AG04450 (cell line): ENCODE measurements at places on chromosomes 6 and 20. TPM values are rescaled to one million over a fixed set of nuclear protein-coding genes. Genes with fewer than 3 reads are reported as not detected.

FILIP1 gene
- 0.10 and 0.12 TPM in 2 replicates for polyA plus RNA-seq

SNAI1 gene
- 2.3 and 3.5 TPM in 2 replicates for polyA plus RNA-seq

ULBP1 gene
- 2.6 and 2.8 TPM in 2 replicates for polyA plus RNA-seq

NKAIN2 gene
- polyA plus RNA-seq = not detected in 2 replicates

FERMT1 gene
- polyA plus RNA-seq = 2.0 and 2.8 TPM in 2 replicates

SLC17A9 gene
- polyA plus RNA-seq = 2.2 TPM in 2 replicates

CST3 gene
- 166 and 273 TPM in 2 replicates for polyA plus RNA-seq

RBM39 gene
- 144 and 162 TPM in 2 replicates for polyA plus RNA-seq

ARFRP1 gene
- 21.4 and 23.8 TPM in 2 replicates for polyA plus RNA-seq

TMC2 gene
- polyA plus RNA-seq = not detected in 2 replicates

RAD21L1 gene
- polyA plus RNA-seq = 0.04 and 0.05 TPM in 2 replicates

SLA2 gene
- not detected in 2 replicates for polyA plus RNA-seq

LY86 gene
- not detected in 2 replicates for polyA plus RNA-seq

RBCK1 gene
- 57.4 and 69.3 TPM in 2 replicates for polyA plus RNA-seq

ZNF341 gene
- 1.5 and 1.6 TPM in 2 replicates for polyA plus RNA-seq
